Stimulated activated CD4-positive, alpha-beta T cell treated with anti-CD3 and anti-CD28 coated beads, Interleukin-1b, Interleukin-23, amount 100 ng/mL, for 1 hour (primary cell): ENCODE measurements at places on chromosomes 3 and 15.

GRCh38 chr3:145272684-145273083 is 888.3 kb downstream of the PLOD2 start:
- DNase-seq: no peak

- DNase-seq: no peak
These were observed 37.9 kb upstream of the MECOM start for GRCh38 chr3:169701457-169701856.

DNA sequence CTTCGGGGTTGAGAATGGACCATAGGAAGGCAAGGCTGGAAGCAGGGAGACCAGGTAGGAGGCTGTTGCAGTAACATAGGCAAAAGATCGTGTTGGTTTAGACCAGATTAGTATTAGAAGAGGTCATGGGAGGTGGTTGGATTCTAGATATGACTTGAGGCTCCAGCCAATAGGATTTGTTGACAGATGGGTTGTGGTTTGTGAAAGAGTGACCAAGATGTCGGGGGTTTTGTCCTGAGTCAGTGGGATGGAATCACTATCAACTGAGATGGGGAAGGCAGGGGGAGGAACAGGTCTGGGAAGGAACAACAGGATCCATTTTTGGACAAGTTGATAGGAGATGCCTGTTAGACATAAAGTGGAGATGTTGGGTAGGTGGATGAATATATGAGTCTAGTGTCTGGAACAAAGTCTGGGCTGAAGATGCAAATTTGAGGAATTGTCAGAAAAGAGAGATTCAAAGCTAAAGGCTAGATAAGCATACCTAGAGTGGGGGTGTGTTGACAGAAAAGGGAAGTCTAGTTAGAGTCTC is 95.5 kb upstream of the NPHP3 start:
- no peak for DNase-seq

DNA sequence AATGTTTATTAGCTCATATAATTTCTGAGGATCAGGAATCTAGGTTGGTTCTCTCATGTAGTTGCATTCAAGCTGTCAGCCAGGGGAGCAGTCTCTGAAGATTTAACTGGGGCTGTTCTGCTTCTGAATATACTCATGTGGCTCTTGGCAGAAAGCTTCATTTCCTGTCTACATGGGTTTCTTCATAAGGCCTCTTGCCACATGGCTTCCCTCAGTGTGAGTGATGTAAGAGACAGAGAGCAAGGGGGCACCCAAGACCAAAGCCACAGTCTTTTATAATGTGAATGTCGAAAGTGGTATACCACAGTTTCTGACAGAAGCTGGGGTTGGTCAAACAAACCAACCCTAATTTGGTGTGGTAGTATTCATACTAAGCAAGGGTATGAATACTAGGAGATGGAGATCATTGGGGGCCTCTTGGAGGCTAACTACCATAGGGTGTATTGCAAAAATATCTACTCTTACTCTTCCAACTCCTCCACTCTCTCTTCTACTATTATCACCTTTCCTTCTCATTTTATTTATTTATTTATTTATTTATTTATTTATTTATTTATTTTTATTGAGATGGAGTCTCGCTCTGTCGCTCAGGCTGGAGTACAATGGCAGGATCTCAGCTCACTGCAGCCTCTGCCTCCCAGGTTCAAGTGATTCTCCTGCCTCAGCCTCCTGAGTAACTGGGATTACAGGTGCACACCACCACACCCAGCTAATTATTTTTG is 123.8 kb downstream of the B3GALNT1 start:
- no peak for DNase-seq

DNA sequence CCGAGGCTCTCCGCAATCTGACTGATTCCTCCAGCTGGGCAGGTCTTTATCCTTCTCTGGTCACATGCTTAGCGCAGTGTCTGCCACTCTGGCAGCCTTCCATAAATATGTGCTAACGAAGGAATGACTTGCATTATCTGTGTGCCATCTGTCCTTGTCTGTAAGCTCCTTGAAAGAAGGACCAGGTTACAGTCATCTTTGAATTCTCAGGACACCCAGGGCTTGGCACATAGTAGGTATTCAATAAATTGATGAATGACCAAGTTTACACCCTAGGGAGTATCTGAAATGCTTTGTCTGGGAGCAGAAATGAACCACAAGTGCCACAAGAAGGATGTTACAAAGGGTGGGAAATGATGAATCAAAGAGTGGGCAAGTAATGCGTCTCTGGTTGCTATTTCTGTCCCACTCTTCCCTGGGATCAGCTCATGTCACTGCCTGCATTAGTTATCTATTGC is 16.5 kb upstream of the FAM3D start:
- DNase-seq: no peak

DNA sequence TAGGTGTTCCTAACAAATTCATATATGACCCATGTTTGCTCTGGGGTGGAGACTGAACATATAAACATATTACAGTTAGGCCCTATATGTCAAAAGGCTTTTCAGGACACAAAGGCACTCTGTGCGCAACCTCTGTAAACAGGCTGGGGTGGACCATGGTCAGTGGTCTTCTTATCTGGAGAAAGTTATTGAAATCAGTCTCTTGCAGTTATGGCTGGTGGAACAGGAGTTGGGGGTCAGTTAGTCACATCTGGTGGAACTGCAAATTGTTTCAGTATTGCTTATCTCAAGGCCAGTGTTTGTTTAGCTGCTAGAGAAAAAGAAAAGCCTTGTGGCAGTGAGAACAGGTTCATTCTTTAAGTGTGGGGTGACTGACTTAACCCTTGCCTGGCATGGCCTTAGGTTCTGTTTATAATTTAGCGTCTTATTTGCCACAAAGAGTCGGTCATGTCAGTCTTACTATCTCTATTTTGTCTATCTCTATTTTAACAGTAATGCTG is 5.9 kb upstream of the GP9 start:
- DNase-seq: no peak

- no peak for DNase-seq
These were observed 103.7 kb downstream of the FRMD4B start for GRCh38 chr3:69282181-69282580.

DNA sequence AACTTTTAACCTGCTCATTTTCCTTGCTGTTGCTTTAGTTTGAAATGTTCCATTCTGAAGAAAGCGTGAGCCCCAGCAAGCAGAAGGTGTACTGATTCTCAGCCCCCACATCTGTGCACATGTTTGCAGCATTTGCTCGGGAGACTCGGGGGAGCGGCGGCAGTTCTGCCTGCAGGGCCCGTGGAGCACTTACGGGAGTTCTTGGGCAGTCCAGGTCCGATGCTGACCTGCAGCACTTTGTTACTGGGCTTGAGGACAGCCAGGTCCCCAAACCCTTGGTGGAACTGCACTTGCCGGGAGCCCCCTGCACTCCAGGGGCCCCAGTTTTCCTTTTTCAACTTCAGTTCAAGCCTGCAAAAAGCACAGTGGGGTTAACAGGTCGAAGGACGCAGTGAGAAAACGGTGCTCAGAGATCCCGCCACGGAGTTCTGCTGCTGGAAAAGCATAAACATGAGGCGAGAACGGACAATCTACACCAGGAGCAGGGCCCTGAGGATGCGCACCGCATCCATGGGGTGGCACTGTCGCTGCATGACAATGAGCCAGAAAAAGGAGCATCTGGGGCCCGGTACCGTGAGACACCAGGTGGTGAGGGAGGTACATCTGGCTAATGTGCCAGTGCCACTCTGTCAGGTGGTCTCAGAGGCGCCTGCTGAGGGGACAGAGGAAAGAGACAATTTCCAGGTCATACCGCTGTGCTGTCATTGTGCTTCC is 45.6 kb upstream of the LDHAL6B start:
- DNase-seq: no peak

GRCh38 chr3:76352051-76352450 is 566.7 kb upstream of the ZNF717 start:
- no peak for DNase-seq

DNA sequence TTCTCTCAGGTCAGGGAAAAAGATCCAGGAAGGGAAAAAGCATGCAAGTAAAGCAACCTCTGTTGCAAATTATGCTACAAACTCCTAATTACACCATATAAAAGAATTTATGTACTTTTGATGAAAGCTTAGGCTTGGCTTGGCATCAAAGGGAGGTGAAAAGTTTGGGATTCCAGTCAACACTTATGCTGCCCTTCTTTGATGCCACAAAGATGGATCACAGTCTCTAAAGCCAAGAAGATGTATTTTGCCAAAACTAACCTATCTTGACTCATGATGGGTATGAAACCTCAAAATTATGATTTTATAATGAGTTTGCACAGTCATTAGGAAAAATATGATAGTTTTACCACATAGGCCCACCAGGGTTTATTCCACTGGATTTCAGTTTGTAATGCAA is 101.0 kb upstream of the CCDC80 start:
- no peak for DNase-seq

DNA sequence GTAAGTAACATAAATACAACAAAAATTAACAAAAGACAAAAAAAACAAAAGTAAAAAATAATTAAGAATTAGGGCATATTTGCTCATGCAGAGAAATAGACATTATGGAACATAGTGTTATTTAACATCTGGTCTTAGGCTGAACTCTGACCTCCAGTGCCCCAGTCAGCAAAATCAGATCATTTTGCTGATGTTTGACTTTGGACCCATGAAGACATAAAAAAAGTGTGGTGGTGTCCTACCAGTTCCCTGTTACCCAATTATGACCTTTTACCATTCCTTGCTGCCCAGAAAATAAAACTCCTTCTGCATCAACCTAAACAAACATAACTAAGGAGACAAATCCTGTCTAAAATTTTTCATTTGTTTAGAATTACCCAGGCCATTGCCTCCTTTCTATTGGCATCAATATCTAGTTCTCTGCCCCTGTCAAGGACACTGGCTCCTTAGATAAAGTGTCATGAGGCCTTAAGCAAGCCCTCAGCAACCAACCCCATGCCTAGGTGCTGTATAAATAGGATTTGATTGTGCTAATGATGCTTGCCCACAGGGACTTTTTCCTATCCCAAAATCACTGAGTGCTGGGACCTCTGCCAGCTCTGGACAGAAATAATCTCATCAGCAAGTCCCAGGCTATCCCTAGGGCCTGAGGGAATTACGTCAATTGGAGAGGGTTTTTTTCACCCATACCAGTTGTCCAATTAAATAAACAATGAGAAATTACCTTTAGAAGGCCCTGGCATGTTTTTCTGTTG is 334.5 kb upstream of the UMPS start:
- no peak for DNase-seq

GRCh38 chr15:81752546-81752942 is 293.3 kb downstream of the MEX3B start:
- no peak for DNase-seq

DNA sequence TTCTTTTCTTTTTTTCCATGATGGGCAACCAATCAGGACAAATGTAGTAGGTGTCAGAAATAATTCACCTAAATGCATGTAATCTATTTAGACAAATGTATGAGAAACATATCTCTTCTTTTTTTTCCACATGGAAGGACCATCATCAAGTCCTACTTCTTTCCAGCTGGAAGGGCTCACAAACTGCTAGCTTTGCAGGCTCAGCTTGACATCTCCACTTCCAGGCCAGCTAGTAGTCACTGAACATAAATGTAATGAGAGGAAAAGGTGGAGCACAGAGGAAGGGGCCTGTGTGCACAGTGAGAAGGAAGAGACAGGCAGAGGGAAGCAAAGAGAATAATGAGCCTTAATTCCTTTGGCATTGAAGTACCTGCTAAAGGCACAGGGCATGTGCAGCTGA is 504.9 kb downstream of the MCTP2 start:
- no peak for DNase-seq

DNA sequence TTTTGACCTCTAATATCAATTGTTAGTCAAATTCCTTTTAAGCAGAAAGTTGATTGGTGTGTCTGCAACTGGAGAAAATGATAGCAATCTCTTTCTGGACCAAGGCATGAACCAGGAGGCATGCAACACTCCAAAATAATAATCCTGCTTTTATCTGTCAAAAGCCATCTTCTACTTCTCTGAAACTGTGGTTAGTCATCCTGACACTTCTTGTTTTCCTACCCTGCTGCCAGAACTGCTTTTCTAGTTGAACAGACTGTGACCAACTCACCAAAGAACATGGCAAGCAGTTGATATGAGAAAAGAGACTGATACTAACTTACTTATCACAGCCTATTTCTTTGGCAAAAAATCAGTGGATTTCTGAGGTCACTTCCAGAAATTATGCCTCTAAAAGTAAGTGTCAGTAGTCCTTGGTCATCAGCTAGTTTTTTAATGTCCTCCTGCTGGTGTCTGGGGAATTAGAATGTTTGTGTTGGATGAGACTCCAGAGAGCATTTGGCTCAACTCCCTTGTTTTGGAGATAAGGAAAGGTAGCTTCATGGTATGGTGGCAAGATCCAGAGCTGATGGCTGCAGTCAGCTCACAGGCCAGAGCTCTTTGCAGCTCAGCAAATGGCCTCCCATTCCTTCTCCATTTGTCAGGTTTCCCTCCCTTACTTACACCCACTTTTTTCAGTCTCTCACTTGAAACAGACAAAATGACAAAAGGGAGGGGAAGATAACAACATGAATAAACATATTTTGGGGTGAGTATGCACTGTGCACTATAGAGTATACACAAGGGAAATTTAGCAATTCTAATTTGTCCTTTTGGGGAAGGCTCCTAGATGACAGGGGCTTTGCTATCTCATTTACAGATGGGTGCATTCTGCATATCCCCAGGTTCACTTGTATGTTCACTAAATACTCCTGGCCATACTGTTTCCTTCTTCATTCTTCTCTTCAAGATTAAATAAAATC is 7.0 kb downstream of the CRYGS start:
- no peak for DNase-seq

DNA sequence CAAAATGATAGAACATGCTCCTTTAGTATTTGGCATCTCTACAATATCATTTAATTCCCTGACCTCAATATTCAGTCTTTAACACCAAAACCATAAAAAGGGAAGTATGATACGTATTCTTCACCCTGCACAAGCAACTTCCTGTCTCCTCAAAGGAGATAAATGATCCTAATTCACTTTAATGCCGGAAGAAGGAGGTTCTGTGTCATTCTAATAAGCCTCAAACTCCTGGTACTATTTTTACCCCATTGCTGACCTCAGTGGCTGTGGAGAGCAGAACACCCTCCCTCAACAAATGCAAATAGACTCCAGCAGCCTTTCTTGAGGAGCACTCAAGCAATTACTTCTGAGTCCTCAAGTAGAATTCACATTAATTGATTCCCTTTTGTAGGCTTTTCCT is 173.3 kb downstream of the TMEM108 start:
- no peak for DNase-seq

GRCh38 chr15:60993008-60993407 is 236.1 kb downstream of the RORA start:
- no peak for DNase-seq

- DNase-seq: no peak
These were observed 45.7 kb downstream of the PRR23E start for GRCh38 chr3:127238602-127239001.

DNA sequence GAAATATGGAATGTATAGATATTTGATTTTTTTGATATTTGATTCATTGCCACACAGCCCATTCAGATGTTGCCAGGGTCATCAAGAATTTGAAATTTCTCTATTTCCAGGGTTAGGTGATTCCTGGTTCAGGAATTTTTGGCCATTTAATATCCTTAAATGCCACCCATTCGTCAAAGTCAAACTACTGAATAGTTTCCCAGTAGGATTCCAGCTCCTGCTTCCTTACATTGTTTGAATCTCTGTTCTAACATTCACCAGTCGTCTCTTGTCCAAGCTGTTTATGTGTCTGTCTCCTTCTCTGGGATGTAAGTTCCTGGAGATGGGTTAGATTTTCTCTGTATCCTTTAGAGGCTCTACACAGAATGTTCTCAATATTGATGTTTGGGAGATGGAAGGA is 124.9 kb upstream of the TLE3 start:
- no peak for DNase-seq
